ENCODE measurements at places on chromosomes 5 and 9. TPM values are rescaled to one million over a fixed set of nuclear protein-coding genes. Genes with fewer than 3 reads are reported as not detected.

Gene KCNMB1
- total RNA-seq = 0.04 TPM

GRCh38 chr9:111148052-111149017 is 110.1 kb upstream of the LPAR1 start:
- DNase-seq = no peak

DNA sequence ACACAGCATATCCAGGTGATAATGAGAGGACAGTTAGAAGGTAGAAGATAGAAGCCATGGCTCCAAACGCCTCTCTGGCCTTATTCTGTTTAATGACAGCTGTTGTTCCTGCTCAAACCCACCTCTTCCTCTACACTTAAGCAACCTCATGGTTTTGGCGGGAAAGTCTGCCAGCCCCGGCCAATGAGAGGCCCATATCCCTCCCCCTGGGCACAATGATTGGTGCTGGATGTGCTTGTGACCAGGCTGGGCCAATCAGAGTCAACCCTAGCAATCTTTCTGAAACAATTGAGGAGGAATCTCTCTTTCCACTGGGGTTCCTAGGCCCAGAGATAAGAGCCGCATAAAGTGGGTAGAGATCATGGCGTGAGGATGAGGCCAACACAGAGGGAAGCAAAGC is 4.8 kb upstream of the GFI1B start:
- no peak for DNase-seq

GRCh38 chr9:38337181-38337580 is 55.3 kb upstream of the ALDH1B1 start:
- no peak for DNase-seq

DNA sequence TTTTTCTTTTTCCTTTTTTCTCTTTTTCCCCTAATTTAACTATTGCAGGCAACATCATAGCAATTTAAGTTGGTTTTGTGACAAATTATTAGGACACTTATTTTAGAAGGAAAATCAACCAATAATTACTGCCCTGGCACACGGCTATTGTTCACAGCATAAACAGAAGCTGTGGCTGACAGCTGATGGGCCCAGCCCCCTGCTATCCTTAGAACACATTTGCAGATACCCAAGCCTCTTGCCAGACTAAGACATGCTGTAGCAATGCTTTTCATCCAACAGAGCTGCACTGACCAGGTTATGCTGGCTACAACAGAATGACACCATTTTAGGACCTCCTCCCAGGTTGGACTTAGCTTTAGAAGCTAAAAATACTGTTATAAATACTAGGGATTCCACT is 852.7 kb upstream of the DMAC1 start:
- no peak for DNase-seq
